ENCODE measurements at places on chromosomes 1 and 21. TPM values are rescaled to one million over a fixed set of nuclear protein-coding genes. Genes with fewer than 3 reads are reported as not detected.

GJB3 gene
- 0.26 TPM for polyA plus RNA-seq

RGL1 gene
- 49.8 TPM for polyA plus RNA-seq

RNU5D-1 gene
- not detected for polyA plus RNA-seq

CXADR gene
- 28.6 TPM for polyA plus RNA-seq

SPATA45 gene
- 0.28 TPM for polyA plus RNA-seq

LMNA gene
- polyA plus RNA-seq = 103 TPM

SMG7 gene
- polyA plus RNA-seq = 80.4 TPM

ICOSLG gene
- 9.0 TPM for polyA plus RNA-seq

E2F2 gene
- 6.5 TPM for polyA plus RNA-seq

HCRTR1 gene
- polyA plus RNA-seq = 0.39 TPM

GPR37L1 gene
- 0.09 TPM for polyA plus RNA-seq

CYP4X1 gene
- polyA plus RNA-seq = 7.3 TPM

PLA2G2F gene
- polyA plus RNA-seq = 0.64 TPM

UMODL1 gene
- polyA plus RNA-seq = 0.10 TPM

BRDT gene
- polyA plus RNA-seq = not detected

SLAMF9 gene
- not detected for polyA plus RNA-seq

PROK1 gene
- not detected for polyA plus RNA-seq

IGSF3 gene
- 28.9 TPM for polyA plus RNA-seq

CD2 gene
- not detected for polyA plus RNA-seq

TMPRSS15 gene
- 0.21 TPM for polyA plus RNA-seq

NTNG1 gene
- 24.9 TPM for polyA plus RNA-seq

CHAF1B gene
- 9.0 TPM for polyA plus RNA-seq

CLDN19 gene
- 92.5 TPM for polyA plus RNA-seq

S100A12 gene
- 2.5 TPM for polyA plus RNA-seq

SCCPDH gene
- polyA plus RNA-seq = 56.0 TPM

NR5A2 gene
- polyA plus RNA-seq = 1.8 TPM

PPP1R15B gene
- 33.8 TPM for polyA plus RNA-seq

CLCA4 gene
- polyA plus RNA-seq = not detected

Measured in renal pelvis (tissue), 12 donors.